NCI-H2081 (cell line): ENCODE measurements at places on chromosomes 16 and 17.

DNA sequence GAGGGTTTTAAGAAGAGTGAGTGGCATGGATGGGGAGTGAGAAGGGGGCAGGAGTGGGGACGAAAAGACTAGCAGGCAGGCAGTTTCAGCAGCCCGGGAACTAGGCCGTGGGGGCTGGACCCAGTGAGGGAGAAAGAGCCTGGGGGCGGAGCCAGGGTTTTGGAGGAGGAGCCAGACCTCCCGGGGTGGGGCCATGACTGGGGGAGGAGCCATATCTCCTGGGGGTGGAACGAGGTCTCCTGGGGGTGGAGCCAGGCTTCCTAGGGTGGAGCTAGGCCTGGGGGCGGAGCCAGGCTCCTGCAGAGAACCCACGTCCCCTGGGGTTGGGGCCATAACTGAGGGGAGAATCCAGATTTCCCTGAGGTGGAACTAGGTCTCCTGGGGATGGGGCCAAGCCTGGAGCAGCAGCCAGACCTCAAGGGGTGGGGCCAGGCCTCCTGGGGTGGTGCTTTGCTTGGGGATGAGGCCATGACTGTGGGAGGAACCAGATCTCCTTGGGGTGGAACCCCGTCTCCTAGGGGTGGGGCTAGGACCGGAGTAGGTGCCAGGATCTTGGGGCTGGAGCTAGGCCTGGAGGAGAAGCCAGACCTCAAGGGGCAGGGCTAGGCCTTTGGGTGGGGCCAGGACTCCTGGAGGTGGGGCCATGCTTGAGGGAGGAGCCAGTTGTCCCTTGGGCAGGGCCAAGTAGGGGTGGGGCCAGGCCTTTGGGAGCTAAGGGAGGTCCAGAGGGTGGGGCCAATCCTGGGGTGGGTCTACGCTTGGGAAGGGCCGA lies 41.7 kb upstream of the JPH3 start:
- DNase-seq, result no peak

DNA sequence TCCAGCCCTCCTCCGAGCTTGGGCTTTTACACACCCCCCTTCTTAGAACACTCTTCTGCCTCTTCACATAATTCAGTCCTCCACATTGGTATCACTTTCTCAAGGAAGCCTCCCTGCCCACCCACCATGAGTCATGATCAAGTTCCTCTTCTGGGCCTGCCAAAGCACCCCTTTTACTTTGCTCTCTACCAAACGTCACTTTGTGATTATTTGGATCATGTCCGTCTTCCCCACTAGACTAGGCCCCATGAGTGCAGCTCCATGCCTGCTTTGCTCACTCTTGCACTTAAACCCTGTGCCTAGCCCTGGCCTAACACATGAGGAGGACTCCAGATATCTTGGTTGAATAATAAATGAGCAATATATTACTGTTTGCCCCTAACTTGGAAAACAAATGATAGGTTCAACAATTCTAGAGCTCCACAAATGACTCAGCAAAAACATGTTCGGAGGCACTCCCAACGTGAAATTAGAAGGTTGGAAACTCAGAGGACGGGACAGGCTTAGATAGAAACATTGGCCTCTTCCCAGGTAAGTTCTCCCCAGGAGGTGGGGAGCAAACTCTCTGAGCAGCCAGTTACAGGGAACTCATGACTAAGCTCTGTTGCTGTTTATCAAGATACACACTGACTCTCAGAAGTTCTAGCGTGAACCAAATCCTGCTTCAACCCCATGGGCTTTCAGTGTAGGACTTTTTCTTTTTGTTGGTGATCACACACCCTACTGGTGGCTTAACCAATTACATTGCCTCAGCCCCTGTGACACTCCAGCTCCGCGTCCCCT lies 28.3 kb downstream of the G6PC1 start:
- DNase-seq, result peak; percentile 85

GRCh38 chr17:80458016-80458415 lies 18.4 kb downstream of the NPTX1 start:
- DNase-seq, result no peak

GRCh38 chr17:38706505-38707216 lies 1.6 kb downstream of the MLLT6 start:
- no peak for DNase-seq

DNA sequence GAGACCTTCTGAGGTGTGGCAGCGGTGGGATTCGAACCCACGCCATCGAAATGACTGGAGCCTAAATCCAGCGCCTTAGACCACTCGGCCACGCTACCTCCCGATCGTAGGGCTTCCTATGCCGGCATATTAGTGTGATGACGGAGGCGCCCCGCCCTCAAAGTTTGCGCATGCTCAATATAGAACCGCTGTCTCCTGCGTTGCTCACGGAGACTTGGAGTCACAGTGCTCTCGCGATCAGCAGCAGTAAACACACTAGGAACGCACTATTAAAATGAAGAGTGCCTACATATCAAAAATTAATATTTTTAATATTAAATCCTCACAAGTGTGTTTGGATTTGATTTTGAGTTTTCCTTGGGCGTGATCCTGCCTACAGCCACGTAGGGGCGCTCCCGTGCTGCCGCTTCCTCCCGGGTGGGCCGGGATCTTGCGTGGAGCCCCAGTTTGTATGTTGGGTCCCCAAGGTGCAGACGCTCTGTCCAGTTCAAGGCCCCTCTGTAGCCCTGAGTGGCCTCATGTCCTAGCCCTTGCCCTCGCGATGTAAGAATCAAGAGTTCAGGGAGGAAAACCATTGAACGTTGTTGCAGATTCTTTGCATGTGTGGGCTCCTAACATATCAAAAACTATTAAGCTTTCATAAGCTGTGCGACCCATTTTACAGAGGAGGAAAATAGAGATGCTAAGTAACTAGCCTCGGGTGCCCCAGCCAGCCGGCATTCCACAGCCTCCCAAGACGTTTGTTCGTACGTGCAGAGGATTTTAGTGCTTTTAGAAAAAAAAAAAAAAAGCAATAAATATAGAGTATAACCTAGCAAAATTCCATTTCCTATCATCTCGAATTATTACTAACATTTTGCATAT lies 10.2 kb upstream of the EEF2K start:
- peak; percentile 86 for DNase-seq

- DNase-seq, result peak; percentile 81
Observed at GRCh38 chr17:82734987-82735866, at the start of gene FN3K. Gene FN3K, plus strand, starts transcription at chr17:82735615. Its CDS starts 22 bp downstream, at chr17:82735637.

DNA sequence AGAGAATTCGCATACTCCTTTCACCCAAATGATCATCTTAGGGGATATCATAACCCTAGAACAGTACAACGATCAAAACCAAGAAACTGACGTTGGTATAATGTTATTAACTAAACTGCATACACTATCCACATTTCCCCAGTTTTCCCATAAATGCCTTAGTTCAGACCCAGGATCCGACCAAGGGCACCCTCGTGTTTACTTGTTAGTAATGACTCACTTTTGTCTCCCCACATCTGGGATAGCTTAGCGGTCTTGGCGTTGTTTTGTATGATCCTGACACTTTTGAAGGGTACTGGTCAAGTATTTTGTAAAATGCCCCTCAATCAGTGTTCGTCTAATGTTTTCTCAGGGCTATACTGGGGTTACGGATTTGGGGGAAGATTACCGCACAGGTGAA lies 8.0 kb downstream of the HS3ST3A1 start:
- no peak for DNase-seq

GRCh38 chr16:15782573-15783365 lies 74.1 kb downstream of the MYH11 start:
- no peak for DNase-seq

DNA sequence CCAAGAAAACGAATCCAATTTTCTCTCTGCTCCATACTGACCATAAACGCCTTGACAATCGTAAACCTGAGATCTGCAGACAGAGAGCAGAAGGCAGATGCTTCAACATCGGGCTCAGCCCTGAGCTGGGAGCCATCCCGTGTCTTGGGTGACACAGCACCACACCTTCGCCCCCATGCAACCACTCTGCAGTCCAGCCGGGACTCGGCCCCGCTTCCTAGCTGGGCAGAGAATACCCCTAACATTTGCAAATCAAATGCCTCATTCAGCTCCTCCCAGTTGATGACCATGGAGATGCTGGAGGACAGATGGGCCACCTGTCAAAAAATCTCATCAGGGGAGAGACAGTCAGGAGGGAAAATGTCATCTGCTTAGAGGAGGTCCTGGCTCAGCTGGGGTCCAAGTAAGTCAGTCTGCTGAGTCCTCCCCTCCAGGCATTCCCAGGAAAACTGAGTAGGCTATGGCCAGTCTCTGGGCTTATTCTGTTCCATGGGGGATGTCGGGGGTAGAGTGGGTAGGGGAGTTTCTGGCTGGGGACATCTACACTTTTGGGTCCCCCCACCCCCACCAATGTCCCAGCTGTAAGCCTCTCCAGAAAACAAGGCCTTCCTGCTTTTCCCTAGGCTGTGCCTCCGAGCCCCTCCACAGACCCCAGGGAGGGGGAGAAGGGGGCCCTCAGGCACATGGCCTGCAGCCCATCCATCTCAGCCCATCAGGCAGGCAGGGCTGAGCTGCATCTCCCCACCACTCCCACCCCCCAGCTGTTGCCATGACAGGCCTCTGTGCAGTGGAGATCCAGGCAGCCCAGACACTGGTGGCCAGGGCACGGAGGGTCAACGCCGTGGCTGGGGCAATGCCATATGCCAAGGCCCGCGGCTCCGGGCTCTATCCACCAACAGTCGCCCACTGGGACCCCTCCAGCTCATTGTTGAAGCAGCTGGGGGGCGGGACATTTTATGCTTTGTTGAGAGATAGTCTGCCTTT lies 158.6 kb downstream of the AXIN2 start:
- DNase-seq, result no peak
